Activated naive CD8-positive, alpha-beta T cell treated with anti-CD3 and anti-CD28 coated beads, Interleukin-2, amount 10 ng/mL, durations not matched to agents 7 days and 5 days (primary cell): ENCODE measurements at places on chromosomes 5 and 9. TPM values are rescaled to one million over a fixed set of nuclear protein-coding genes. Genes with fewer than 3 reads are reported as not detected.

Gene KCNV2
- total RNA-seq: not detected

- H3K36me3 ChIP-seq: peaks cover 3% of the 10 kb centered on the region
- H3K4me1 ChIP-seq: no peaks in the 10 kb centered on the region
- no peaks in the 10 kb centered on the region for H3K27me3 ChIP-seq
- H3K4me3 ChIP-seq: no peak overlapping the region
Observed at GRCh38 chr9:98236901-98237487, 18.5 kb downstream of the TBC1D2 start.

Gene PTPN3
- not detected for total RNA-seq

DNA sequence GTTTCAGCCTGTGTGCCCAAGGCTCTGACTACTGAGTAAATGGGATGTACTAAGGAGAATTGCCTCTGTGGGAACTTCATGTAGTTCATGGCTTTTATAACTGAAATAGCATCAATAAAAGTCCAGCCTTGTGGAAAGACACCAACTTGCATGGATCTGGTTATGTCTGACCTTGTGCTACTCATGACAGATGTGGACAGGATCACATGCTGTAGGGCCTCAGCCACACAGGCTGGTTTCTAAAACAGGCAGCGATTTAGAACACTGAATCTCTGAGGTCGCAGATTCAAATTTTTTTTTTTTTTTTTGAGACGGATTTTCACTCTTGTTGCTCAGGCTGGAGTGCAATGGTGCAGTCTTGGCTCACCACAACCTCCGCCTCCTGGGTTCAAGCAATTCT, 66.5 kb upstream of the SPIN1 start:
- H3K36me3 ChIP-seq: peaks cover 12% of the 10 kb centered on the region
- H3K27me3 ChIP-seq: peaks cover under 1% of the 10 kb centered on the region
- H3K27ac ChIP-seq: peak overlapping the region; percentile 96
- H3K4me3 ChIP-seq: peak overlapping the region; percentile 22
- DNase-seq: no peak
- H3K4me1 ChIP-seq: peaks cover 28% of the 10 kb centered on the region

Gene PCDHGB1
- not detected for total RNA-seq

GRCh38 chr5:142998316-142999020, 228.3 kb downstream of the ARHGAP26 start:
- H3K4me3 ChIP-seq: no peak overlapping the region
- no peak for DNase-seq
- peak overlapping the region; percentile 54 for H3K27ac ChIP-seq
- peaks cover 58% of the 10 kb centered on the region for H3K4me1 ChIP-seq

Gene C9orf153
- 0.30 TPM for total RNA-seq

DNA sequence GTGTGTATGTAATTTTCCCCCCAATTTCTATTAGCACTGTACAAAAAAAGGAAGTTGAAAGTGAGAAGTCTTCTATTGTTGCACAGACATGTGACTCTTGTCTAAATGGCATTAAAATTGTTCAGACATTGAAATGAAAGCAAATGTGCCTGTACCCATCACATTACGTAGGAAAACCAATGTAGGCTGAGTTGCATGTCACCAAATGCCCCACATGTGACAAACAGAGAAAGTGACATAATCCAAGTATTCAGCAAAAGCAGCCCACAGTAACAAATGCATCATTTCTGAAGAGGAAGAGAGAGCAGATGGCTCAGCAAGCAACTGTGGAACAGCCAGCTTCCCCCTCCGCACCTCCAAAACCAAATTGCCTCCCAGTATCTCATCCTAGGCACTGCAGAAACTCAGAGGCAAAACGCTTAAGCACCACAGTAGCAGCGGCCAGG, 161.5 kb upstream of the NR4A3 start:
- H3K36me3 ChIP-seq: no peaks in the 10 kb centered on the region
- no peak overlapping the region for H3K4me3 ChIP-seq
- H3K4me1 ChIP-seq: peaks cover 2% of the 10 kb centered on the region

DNA sequence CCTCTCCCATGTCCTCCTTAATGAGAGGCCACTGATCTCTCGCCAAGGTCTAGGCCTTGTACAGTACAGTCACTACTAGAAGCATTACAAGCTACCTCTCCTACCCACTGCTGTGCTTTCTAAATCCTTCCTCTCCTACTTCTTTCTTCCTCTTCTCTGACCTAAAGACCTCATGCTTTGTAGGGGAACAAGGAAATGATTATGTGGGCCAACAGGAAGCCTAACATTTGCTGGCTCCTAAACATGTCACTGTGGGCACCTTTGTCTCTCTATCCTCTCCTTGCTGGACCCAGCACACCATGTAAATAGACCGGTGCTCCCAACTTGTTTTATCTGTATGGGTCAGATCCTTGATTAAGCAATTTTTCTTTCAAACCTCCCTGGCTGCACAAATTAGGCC, 16.7 kb downstream of the SLC28A3 start:
- no peak overlapping the region for H3K27ac ChIP-seq
- peaks cover 2% of the 10 kb centered on the region for H3K27me3 ChIP-seq
- H3K4me3 ChIP-seq: no peak overlapping the region
- DNase-seq: no peak

DNA sequence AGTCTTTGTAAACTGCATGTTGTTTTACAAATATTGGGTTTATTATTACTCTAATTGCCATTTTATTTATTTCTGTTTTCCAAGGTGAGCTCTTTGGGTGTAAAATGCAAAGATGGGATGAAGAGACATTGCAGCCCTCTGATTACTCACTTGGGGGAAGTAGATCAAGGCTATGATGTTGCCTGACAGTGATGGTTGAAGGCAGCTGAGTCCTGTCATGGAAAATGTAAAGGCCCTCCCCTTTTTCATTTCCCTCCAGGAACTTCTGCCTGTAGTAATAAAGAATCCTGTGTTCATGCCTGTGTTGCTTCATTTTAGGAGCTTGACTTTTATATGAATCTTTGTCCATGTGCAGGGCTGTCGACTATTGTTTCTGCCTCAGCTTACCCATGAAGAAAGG, 605.4 kb upstream of the CLINT1 start:
- no peak for DNase-seq
- H3K27me3 ChIP-seq: no peaks in the 10 kb centered on the region
- no peaks in the 10 kb centered on the region for H3K36me3 ChIP-seq
- peaks cover 8% of the 10 kb centered on the region for H3K4me1 ChIP-seq

Gene FAM78A
- total RNA-seq: 102 TPM

Gene CTXN3
- total RNA-seq: not detected

DNA sequence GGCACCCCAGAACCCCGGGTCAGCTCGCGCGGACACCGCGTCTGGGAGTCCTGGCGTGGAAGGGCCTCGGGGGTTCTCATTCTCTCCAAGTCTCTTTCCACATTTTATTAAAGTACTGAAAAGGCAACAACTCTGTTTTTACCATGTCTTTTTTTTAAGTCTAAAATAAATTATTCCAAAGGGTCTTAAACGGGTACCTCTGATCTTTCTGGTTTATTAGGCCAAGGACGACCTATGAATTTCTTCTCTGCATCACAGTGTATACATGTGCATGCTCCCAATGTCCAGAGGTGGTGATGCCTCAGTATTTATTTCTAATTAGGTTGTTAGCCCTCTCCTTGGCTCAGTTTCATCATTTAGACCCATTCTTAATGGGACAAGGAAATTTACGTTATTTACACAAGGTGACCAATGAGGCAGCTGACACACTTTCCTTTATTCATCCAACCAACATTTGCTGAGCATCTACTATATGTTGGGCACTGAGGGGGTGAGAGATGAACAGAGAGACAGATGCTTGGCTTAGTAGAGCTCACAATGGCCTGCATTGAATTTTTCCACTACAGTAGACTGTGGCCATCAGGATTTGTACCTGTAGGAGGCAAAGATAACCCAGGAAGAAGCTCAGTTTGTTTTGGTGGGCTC, 7.6 kb upstream of the OTP start:
- H3K27me3 ChIP-seq: peaks cover 81% of the 10 kb centered on the region
- no peak for DNase-seq
- H3K4me3 ChIP-seq: no peak overlapping the region
- H3K4me1 ChIP-seq: peaks cover 13% of the 10 kb centered on the region
- H3K27ac ChIP-seq: no peak overlapping the region

Gene WDR41
- total RNA-seq: 29.2 TPM

Gene PPIP5K2
- total RNA-seq: 63.0 TPM

- no peak for DNase-seq
- H3K27ac ChIP-seq: no peak overlapping the region
- H3K4me3 ChIP-seq: no peak overlapping the region
Observed at GRCh38 chr5:33854733-33855151, 37.0 kb downstream of the ADAMTS12 start.

Gene PCDHB12
- total RNA-seq: not detected

Gene CBY3
- 0.40 TPM for total RNA-seq

GRCh38 chr5:137819766-137820165, 47.9 kb upstream of the MYOT start:
- no peak overlapping the region for H3K4me3 ChIP-seq
- DNase-seq: no peak
- H3K27ac ChIP-seq: no peak overlapping the region
- H3K4me1 ChIP-seq: no peaks in the 10 kb centered on the region
- no peaks in the 10 kb centered on the region for H3K36me3 ChIP-seq
- H3K27me3 ChIP-seq: peaks cover 3% of the 10 kb centered on the region

GRCh38 chr9:137077010-137077747, at the start of gene UAP1L1:
Gene UAP1L1 (plus strand): TSS chr9:137077517. CDS start chr9:137077533, 16 bp downstream.
- H3K36me3 ChIP-seq: peaks cover 11% of the 10 kb centered on the region
- peak within 1 kb of the TSS; percentile 79 for H3K4me3 ChIP-seq
- H3K27me3 ChIP-seq: no peaks in the 10 kb centered on the region
- H3K27ac ChIP-seq: peak within 1 kb of the TSS; percentile 86
- peaks cover 5% of the 10 kb centered on the region for H3K4me1 ChIP-seq

DNA sequence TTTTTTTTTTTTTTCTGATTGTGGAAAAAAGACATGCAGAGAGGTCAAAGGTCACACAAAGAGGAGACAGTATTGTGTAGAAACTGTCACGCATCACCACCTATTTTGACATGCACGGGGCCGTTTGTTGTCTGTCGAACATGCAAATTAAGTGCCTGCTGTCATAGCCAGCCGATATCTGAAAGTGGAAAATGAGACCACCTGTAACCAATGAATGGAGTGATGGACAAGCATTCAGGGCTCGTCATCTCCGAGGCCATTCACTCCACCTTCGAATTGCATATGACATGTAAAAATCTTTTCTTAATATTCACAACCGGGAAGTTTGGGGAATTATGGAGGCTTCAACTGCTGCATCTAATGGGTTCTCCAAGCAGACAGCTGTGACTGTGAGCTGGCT, 512.2 kb upstream of the ADAMTS16 start:
- H3K36me3 ChIP-seq: no peaks in the 10 kb centered on the region
- H3K4me3 ChIP-seq: no peak overlapping the region
- H3K4me1 ChIP-seq: no peaks in the 10 kb centered on the region

DNA sequence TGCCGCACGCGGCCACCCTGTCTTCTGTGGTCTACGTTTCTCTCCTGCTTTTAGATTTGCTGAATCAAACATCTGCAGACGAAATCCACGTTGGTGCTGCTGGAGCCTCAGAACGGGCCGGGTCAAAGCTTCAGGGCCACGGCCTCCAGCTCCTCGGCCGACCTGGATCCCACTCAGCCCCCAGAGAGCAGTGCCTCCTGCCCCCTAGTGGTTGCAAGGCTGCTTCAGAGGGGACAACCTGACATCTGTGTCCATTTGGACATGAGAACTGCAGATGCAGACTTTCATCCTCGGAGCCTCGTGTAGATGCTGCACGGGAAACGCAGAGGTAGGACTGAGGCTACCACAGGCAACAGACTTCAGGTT, 23.0 kb upstream of the SLC6A3 start:
- H3K4me3 ChIP-seq: no peak overlapping the region
- no peaks in the 10 kb centered on the region for H3K27me3 ChIP-seq
- H3K27ac ChIP-seq: no peak overlapping the region
- peaks cover 2% of the 10 kb centered on the region for H3K4me1 ChIP-seq

DNA sequence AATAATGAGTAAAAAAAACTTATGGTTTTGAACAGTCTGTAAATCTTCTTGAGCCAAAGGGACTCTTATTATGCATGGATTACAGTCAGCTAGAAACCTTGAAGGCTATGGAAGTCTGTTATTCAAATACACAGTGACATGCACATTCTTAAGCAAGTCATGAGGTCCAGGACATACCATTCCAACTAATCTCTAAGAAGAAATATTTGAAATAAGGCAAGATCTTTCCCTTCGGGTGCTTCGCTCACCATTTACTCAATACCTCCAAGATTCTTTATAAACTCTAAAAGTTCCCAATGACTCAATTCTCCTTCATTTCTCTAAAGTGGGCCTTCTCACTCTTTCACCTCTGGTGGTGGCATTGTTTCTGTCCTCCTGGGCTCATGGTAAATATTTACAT, 811.0 kb downstream of the NR2F1-AS1 start:
- no peak overlapping the region for H3K4me3 ChIP-seq
- no peaks in the 10 kb centered on the region for H3K4me1 ChIP-seq
- H3K27me3 ChIP-seq: no peaks in the 10 kb centered on the region
- no peaks in the 10 kb centered on the region for H3K36me3 ChIP-seq
- DNase-seq: no peak

DNA sequence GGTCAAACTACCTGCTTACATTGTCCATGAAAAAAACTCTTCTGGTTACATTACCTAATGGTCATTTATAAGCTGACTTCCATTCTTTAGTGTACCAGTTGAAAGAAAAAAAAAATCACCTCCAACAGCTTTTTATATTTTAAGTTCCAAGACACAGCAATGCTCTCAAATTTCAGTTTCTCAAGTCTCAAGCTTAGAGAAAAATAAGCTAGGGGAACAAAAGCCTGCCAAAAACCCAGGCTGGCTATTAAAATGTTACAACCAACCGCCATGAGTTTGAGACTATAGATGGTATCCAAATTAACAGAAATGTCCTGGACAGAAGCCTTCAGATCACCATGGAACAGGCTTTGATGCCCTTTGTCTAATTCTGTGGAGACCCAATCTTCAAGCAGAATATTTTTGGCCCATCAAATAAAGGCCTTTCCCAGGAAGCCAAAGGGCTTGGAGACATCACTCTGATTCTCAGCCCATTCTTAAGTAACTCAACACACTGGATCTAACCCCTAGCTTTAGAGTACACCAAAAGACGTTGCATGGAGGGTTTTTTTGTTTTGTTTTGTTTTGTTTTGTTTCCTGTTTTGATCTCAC, 343.7 kb downstream of the GLIS3 start:
- H3K27me3 ChIP-seq: no peaks in the 10 kb centered on the region
- no peak overlapping the region for H3K27ac ChIP-seq
- H3K36me3 ChIP-seq: no peaks in the 10 kb centered on the region
- no peak for DNase-seq

Gene PROB1
- 4.3 TPM for total RNA-seq

Gene HRCT1
- not detected for total RNA-seq

GRCh38 chr5:117803533-117803932, 1184.8 kb downstream of the DTWD2 start:
- no peaks in the 10 kb centered on the region for H3K36me3 ChIP-seq
- DNase-seq: no peak
- H3K4me3 ChIP-seq: no peak overlapping the region
- H3K27me3 ChIP-seq: no peaks in the 10 kb centered on the region

GRCh38 chr9:127965953-127966352, 14.8 kb downstream of the EEIG1 start:
- H3K27ac ChIP-seq: peak overlapping the region; percentile 100
- peaks cover 88% of the 10 kb centered on the region for H3K4me1 ChIP-seq
- DNase-seq: no peak
- H3K27me3 ChIP-seq: no peaks in the 10 kb centered on the region
- H3K36me3 ChIP-seq: peaks cover 23% of the 10 kb centered on the region
- peak overlapping the region; percentile 85 for H3K4me3 ChIP-seq

GRCh38 chr5:113115061-113115460, 138.5 kb downstream of the DCP2 start:
- DNase-seq: no peak
- no peaks in the 10 kb centered on the region for H3K36me3 ChIP-seq
- no peak overlapping the region for H3K27ac ChIP-seq
- no peaks in the 10 kb centered on the region for H3K4me1 ChIP-seq
- H3K4me3 ChIP-seq: no peak overlapping the region
- H3K27me3 ChIP-seq: no peaks in the 10 kb centered on the region

- H3K27me3 ChIP-seq: peaks cover 6% of the 10 kb centered on the region
- H3K27ac ChIP-seq: no peak overlapping the region
- no peaks in the 10 kb centered on the region for H3K4me1 ChIP-seq
- H3K36me3 ChIP-seq: no peaks in the 10 kb centered on the region
- no peak for DNase-seq
- H3K4me3 ChIP-seq: no peak overlapping the region
Observed at GRCh38 chr5:171667341-171668096, 118.1 kb upstream of the SMIM23 start.

Gene SNAPC4
- 9.9 TPM for total RNA-seq
